GM23338 (cell line): ENCODE measurements at places on chromosomes 5 and 9.

GRCh38 chr9:76707510-76707909 lies 56.7 kb upstream of the PCA3 start:
- DNase-seq = no peak

DNA sequence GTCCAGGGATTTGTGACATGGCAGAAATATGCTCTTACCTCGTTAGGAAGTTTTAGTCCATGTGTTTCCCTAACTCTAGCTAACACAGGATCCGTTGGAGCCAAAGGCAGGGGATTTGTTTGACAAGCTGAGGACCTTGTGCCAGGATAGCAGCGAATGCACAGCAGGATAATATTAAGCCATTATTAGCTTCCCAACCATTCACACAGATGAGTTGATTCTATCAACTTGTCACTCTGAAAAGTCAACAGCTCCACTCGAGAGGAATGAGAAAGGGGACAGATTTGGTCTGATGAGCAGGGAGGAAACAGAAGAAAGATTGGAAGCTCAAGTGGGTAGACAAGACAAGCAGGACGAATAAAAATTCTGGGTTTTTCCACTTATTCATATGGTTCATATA lies 106.2 kb downstream of the FSTL4 start:
- DNase-seq = no peak

GRCh38 chr9:91905991-91906469 lies 44.0 kb downstream of the ROR2 start:
- DNase-seq = no peak

GRCh38 chr5:38546691-38547146 lies 9.7 kb downstream of the LIFR start:
- DNase-seq = no peak

GRCh38 chr5:82332064-82332855 lies 54.1 kb upstream of the RPS23 start:
- no peak for DNase-seq

- no peak for DNase-seq
Observed at GRCh38 chr5:58770136-58770535, 187.3 kb downstream of the RAB3C start.

GRCh38 chr5:5422819-5423515 lies 490 bp downstream of the ICE1 start:
- DNase-seq = peak; percentile 39

- DNase-seq = no peak
Observed at GRCh38 chr9:5099466-5099865, 86.0 kb downstream of the INSL6 start.

- peak; percentile 82 for DNase-seq
Observed at GRCh38 chr5:42992088-42992879, 47.8 kb downstream of the ANXA2R start.

DNA sequence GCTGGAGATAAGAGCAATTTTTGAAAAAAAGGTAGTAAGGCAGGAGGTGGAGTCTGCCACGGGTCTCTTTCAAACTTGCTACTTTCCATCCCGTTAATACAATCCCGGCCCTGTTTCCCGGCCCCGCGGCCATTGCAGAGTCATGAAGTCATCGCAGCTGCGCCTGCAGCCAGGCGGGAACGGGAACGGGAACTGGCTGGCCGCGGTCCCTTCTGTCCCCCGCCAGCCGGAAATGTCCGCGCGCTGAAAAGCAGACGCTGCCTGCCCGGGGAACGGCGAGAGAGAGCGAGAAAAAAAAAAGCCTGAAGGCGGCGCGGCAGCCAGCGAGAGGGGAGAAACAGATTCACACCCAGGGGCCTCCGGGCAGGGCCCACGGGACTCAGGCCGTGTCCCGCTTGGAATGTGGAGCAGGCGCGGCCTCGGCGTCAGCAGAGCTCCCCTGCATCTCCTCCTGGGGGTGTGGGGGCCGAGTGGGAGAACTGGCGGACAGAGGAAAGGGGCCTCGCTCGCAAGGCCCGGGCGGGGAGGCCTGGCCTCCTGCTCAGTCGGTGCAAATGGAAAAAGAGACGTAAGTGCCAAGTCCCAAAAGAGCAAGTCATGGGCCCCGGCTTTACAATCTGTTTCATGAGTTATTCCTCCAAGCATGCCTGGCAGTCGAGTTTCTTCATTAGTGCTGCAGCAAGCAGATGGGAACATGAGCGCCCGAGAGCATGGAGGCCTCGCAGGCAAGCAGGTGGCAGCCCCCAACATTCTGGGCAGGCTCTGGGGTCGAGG lies 201.2 kb upstream of the GAS1 start:
- peak; percentile 93 for DNase-seq

DNA sequence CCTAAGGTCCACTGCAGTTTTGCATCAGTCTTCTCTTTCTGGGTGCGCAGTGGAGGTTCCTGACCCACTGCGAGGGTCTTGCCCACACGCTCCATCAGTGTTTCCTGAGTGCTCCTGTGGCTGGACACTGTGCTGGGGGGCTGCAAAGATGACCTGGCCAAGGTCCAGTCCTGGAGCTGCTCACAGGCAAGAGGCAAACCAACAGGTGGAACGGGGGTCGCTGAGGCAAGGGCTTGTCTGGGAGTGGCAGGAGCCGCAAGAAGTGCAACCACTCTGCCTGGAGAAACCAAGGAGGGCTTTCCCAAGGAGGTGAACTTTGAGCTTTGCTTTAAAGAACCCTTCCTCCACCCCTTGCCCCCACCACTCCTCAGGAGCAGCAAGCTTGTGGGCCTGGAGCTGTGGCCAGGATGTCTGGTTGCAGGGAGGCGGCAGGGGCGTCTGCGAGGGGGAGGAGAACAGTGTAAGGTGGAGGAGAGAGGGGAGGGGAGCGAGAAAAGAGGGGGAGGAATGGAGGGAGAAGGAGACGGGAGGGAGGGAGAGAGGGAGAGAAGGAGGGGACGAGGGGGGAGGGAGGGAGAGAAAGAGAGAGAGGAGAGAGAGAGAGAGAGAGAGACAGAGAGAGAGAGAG lies 444 bp upstream of the CPLX2 start:
- DNase-seq = peak; percentile 40
